AG20443 (cell line): ENCODE measurements at places on chromosomes 4 and X.

DNA sequence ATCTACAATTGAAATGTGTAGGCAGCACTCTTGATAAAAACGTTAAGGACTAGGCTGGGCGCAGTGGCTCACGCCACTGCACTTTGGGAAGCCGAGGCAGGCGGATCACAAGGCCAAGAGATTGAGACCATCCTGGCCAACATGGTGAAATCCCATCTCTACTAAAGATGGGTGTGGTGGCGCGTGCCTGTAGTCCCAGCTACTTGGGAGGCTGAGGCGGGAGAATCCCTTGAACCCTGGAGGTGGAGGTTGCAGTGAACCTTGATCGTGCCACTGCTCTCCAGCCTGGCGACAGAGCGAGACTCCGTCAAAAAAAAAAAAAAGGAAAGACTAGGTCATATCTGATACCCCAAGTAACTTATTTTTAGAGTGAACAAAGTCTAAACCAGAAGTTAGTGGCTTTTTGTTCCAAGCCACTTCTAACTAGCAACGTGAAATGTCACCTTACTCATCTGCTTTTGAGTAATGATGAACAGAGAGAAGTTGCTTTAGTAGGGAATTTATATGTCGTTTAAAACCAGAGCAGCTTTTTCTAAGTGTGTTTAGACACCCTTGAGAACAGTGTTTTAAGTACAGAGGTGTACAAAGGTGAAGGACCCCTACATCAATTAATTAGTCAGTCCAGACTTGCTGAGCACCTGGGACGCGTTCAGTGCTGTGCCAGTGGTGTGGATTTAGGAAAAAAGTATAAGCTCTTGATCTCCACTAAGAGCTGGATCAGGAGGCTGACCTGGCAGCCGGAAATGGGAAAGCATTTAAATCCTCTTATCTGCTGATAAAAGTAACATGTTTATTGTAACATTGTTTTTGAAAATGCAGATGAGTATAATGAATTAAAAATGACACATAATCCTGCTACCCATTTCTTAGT, 23.5 kb downstream of the SPRY1 start:
- no peak for DNase-seq

GRCh38 chr4:123984886-123985285, 588.3 kb downstream of the SPRY1 start:
- DNase-seq: no peak

GRCh38 chrX:132615391-132616131, 126.7 kb upstream of the MBNL3 start:
- DNase-seq: peak; percentile 34

DNA sequence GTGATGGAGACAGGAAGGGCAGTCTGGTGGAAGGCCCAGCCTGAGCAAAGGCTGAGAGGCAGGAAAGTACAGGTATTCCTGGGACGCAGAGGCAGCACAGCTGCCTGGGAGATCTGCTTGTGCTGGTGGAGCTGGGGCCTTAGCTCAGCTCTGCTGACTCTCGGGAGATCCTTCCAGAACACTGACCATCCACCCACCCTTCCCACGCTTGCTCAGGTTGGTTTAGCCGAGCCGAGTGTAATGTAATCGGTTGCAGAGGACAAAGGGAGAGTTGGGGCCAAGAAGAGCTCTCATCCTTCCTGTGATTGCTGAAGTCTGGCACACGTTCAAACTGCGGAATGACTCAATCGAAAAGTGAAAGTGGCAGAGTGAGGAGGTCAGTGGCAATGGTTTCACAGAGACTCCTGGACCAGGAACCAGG, 43.1 kb upstream of the GPR78 start:
- peak; percentile 89 for DNase-seq

- DNase-seq: peak; percentile 34
Measured at GRCh38 chr4:9703391-9703790, 78.0 kb upstream of the DRD5 start.

DNA sequence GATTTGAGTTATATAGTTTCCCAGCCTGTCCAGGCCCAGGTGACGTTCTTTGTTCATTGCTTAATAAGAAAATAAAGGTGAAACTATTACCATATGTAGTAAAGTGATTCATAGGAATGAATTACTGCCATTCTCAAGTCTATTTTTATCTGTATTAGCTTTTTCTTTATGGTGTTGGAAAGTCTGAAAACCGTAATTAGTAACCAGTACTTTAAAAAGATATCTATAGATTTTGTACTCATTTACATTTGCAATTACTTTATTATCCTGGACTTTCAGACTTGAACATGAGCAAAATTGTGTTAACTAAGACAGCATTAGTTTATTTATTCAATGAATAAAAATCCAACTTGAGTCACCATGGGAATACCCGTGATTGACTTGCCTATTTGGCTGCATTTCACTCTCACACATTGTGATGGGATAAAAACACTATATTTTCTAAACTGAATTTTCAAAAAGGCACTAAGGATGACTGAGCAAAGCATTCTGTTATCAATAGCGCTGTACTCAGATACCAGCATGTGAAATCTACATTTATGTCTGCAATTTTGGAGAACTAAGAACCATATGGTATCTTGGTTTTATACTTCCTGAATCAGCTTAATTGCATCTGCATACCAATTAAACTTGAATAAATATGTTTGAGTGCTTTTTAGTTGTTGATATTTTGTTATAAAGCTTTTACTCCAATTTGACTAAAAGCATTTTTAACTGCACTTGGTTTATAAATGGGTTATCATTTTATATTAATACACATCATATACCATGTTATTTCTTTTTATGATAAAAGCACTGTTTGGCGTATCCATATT, 154.6 kb downstream of the CCSER1 start:
- no peak for DNase-seq

- peak; percentile 8 for DNase-seq
Measured at GRCh38 chr4:82900066-82900410, 497 bp upstream of the THAP9 start.

DNA sequence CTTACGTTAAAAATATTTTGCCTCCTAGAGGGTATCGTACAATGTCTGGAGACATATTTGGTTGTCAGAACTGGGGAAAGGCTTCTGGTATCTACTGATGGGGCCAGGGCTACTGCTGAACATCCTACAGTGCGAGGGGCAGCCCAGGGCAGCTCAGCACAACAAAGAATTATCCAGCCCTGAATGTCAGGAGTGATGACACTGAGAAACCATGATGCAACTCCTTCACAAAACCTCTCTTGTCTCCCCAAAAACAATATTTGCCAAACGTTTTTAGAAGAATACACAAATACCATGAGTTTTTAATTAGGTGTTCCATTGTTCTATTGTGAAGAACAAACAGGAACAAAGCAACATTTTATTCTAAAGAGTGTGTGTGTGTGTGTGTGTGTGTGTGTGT, 43.4 kb upstream of the CLNK start:
- DNase-seq: no peak

GRCh38 chr4:122516376-122516775, 59.9 kb upstream of the IL2 start:
- DNase-seq: no peak

- no peak for DNase-seq
Measured at GRCh38 chr4:145218251-145218650, 37.9 kb upstream of the OTUD4 start.

DNA sequence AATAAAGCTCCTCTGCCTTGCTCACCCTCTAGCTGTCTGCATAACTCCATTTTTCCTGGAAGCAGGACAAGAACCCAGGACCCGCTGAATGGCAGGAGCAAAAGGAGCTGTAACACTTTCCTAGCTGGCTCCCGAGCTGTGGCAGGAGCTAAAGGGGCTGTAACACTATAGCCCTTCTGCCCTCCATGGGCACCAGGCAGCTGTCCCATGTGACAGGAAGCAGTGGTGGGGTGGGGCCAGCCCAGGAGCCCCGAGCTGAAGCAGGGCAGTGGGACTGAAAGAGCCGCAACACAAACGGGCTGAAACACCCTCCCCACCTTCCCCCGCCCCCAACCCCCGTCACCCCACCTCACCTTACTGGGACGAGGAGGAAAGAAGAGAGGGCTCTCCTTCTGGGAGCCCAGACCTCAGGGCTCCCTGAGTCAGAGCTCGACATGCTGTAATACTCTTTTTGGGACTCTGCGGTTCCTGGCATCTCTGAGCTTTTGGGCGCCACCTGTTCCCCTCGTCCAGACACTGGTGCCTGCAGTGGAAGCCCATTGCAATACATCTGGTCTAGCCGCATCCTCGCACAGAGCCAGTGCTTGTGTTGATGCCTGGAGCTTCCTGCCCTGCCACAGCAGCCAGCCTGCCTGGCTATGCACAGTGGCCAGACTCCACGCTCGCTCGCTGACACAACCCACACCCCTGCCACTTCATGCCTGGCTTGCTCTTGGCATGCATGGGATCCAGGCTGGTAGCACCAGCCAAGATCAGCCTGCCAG, 39.4 kb downstream of the PPM1K start:
- no peak for DNase-seq

- no peak for DNase-seq
Measured at GRCh38 chr4:144310535-144310934, 170.0 kb upstream of the GYPA start.

DNA sequence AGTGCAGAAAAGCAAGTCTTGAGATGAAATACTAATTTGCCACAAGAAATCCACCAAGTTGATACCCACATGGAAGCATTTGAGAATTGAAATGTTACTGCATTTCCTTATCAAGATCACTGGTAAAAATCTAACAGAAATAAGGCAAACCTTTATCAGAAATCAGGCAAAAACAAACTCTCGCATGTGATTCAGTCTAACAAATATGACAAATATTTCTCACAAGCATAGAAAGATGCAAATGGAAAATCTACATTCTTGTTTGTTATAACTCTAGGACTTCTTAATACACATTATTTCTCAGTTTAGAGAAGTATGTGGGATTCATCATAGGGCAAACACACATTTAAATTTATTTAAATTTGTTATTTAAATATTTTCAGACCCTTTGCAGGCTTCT, 52.9 kb downstream of the TXK start:
- no peak for DNase-seq

GRCh38 chr4:122458625-122459024, 2.1 kb upstream of the IL2 start:
- peak; percentile 40 for DNase-seq

- DNase-seq: no peak
Measured at GRCh38 chr4:187491959-187492358, 503.6 kb upstream of the ZFP42 start.

- DNase-seq: peak; percentile 57
Measured at GRCh38 chr4:128600996-128601871, 208.3 kb upstream of the JADE1 start.

- no peak for DNase-seq
Measured at GRCh38 chr4:77613267-77613666, 7.6 kb downstream of the CXCL13 start.

GRCh38 chr4:26468977-26469376, 21.3 kb downstream of the CCKAR start:
- no peak for DNase-seq

DNA sequence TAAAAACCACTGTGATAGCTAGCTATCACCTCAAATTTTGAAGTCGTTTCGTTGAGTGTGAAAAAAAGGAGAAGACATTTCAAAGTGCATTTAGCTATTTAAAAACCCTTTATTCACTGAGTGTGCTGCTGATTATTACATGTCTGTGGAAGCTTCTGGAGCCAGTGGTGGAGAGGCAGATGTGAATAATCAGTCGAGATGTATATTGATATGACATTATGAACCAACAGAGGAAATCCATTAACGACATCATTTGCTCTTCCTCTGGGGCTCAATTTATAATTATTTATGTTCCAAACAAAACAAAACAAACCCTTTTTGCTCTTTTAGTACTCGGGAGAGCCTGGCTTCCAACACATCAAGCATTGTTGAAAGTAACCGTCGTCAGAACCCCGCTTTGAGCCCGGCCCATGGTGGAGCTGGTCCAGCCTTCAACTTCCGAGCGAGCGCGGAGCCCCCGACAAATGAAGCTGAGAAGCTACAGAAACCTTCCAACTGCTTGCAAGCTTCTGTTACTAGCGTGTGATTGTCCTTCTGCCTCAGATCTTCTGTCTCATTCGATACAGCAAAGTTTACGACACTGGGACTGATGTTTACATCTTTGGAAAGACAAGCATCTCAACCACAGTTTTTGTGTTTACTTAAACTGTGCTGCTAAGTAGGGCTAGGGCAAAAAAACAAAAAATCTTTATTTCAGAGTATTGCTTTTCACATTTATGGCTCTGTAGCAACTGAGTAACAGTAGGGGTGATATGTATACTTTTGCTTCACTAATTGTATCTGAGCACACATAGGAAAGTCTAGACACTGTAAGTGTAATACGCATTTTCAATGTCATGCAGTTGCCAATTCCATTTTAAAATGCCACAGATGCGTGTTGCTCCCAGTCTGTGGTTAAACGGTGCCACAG, 111.9 kb downstream of the STOX2 start:
- DNase-seq: no peak

- no peak for DNase-seq
Measured at GRCh38 chr4:30901461-30902451, 181.6 kb downstream of the PCDH7 start.

DNA sequence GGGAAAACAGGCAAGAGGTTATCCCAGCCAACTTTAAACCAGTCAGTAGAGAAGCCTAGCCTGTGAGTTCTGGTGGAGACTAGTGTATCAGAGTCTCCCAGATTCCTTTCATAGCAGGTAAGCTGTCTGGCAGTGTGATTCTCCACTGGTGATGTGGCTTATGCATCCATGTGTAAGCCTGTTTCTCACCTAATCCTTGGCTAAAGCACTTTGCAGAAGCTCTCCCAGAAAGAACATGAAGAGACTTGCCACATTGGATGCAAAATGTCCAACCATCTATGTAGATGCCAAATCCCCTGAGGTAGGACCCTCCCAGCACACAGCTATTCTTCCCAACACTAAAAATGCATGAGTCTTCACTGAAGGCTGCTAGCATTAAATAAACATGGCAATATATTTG, 111.7 kb downstream of the CHRNA9 start:
- DNase-seq: no peak

- no peak for DNase-seq
Measured at GRCh38 chrX:72102760-72103159, 29.0 kb downstream of the RTL5 start.

GRCh38 chr4:3320361-3321023, 27.7 kb downstream of the RGS12 start:
- no peak for DNase-seq

GRCh38 chr4:1247864-1248244, 1.1 kb downstream of the CTBP1 start:
- DNase-seq: no peak

DNA sequence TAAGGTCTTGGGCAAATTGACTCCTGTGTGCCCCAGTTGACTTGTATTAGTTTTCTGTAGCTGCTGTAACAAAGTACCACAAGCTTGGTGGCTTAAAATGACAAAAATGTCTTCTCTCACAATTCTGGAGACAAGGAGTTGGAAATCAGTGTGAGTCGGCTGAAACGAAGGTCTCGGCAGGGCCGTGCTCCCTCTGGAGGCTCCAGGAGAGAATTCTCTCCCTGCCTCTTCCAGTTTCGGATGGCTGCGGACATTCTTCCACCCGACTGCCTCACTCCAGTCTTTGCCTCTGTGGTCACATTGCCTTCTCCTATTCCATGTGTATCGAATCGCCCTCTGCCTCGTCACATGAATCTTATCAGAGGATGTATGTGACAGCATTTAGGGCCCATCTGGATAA, 66.0 kb upstream of the PHOX2B start:
- peak; percentile 63 for DNase-seq

DNA sequence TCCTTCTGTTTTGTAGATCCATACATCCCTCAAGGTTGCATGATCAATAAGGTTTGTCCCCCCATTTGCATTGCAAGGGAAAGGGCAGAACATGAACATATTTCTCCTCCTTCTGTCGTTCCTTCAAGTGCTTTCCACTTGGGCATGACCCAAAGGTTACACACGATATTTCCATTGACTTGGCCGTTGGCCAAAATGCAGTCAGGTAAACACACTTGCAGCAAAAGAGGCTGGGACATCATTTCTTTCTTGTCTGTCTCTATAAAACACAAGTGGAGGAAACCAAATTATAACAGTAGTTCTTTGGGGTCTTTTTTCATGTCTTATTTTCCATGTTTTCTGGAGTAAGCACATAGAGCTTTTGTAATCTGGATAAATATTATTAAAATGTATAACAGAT, 156.1 kb downstream of the FRAS1 start:
- DNase-seq: no peak
